ENCODE measurements at places on chromosomes 16 and 17.

- no peak for DNase-seq
Observed at GRCh38 chr17:2011411-2012371, 13.4 kb downstream of the RTN4RL1 start.

- DNase-seq, result no peak
Observed at GRCh38 chr17:82277851-82278250, 4.4 kb upstream of the CSNK1D start.

DNA sequence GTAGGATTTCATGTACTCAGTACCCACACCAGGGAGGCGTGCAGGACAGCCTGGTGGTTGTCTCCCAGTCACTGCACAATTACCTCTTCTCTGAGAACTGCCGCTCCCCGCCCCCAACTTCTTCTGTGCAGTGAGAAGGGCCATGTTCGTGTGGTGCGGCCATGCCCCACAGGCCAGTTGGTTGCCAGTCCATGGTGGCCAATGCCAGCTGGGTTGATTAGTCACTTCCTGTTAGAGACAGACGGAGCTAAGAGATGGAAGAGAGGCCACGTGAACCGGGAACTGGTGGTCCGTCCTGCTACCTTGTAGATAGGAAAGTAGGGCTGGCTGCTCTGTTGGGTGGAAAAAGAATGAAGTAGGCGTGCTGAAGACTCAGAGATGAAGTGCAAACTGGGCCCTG, 206.5 kb downstream of the ABCC12 start:
- DNase-seq, result no peak

- peak; percentile 81 for DNase-seq
Observed at GRCh38 chr16:68074850-68075555, 10.2 kb upstream of the NFATC3 start.

DNA sequence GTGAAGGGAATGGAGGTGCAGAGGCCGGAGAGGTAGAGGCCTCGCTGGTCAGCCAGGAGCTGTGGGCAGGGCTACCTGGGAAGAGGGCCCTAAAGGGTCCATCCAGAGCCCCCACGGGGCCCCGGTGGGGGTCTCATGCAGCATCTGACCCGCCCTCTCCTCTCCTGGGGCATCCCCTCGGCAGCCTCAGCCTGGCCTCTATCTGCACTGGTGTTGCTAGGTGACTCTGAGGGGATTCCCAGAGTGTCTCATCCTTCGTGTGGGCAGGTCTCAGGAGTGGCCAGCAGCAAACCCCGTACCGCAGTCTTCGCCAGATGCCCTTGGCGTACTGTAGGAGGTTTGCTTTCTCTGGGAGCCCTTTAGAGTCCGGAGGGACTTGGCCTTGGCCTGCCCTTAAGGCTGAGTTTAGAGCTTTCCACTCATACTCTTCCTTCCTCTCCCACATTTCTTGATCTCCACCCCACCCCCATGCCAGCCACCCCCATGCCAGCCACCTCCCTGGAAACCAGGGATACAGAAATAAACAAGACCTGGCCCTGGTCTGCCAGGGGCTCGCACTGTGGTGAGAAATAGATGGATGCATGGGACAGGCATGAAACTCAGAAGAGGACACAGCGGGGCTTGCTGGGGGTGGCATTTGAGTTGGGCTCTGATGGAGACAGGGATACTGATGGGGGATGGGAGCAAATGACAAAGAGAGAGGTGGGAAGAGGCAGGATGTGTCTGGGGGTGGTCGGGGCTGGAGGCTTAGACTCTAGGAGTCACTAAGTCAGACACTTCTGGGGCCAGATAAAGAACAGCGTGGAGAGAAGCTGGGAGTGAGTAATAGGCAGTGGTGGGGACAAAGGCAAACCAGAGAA, 9.9 kb downstream of the SLC5A10 start:
- DNase-seq, result no peak

GRCh38 chr16:68257906-68258800, 6.2 kb upstream of the SLC7A6 start:
- DNase-seq, result no peak

DNA sequence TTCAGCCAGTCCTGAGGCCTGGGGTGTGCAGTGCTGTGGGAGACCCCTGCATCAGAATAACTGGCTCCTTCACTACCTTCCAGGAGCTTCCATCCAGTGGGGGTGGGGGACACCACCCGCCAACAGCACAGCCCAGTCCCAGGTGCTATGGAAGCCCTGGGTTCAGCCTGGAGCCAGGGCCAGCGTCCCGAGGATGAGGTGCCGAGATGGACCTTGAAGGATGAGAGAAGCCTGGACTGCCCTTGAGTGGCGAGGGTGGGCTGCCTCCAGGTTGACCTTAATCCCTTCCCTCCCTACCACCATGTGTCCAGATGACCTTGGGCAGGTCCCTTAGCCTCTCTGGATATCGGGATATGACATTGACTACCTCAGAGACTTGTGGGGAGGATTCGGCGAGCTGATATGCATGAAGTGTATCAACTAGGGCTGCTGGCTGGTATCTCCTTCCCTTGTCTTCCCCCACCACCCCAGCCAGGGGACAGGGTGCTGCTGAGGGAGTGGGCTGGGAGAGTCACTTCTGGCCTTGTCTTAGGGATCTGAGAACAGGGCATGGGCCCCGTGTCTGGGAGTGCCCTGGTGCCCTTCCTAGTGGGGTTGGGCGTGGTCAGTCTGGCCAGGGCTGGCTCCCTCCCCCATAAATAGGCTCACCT, 14.2 kb upstream of the LASP1NB start:
- peak; percentile 62 for DNase-seq

- DNase-seq, result no peak
Observed at GRCh38 chr16:67429053-67429798, 1.7 kb upstream of the HSD11B2 start.

GRCh38 chr17:48505788-48506187, 25.0 kb downstream of the HOXB1 start:
- no peak for DNase-seq

DNA sequence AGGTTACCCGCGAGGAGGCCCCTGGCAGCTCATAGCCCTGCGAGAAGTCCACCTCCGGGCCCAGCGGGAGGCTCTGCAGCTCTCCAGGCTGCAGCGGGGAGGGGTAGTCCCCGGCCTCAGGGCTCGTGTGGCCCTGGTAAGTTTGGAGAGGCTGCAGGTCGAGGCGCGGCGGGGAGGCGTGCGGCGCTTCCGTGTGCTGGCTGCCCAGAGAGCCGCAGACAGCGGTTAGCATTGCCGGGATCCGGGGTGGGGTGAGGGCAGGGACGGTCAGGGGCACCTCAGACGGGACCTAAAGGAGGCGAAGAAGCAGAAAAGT, 2.8 kb downstream of the SP6 start:
- DNase-seq, result no peak

GRCh38 chr17:73170324-73170723, 5.5 kb downstream of the SSTR2 start:
- DNase-seq, result no peak

DNA sequence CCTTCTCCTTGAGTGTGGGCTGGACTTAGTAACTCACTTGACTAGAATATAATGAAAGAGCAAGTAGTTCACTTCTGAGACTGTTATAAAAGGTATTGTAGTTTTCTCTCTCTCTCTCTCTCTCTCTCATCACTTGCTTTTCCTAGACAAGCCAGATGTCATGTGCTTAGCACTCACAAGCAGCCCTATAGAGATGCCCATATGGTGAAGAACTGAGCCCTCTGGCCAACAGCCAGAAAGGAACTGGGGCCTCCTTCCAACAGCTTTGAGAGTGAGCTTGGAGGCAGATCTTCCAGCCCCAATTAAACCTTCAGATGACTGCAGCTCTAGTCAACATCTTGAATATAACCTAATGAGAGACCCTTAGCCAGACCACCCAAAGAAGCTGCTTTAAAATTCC, 440.5 kb downstream of the GRIN2A start:
- DNase-seq, result no peak

DNA sequence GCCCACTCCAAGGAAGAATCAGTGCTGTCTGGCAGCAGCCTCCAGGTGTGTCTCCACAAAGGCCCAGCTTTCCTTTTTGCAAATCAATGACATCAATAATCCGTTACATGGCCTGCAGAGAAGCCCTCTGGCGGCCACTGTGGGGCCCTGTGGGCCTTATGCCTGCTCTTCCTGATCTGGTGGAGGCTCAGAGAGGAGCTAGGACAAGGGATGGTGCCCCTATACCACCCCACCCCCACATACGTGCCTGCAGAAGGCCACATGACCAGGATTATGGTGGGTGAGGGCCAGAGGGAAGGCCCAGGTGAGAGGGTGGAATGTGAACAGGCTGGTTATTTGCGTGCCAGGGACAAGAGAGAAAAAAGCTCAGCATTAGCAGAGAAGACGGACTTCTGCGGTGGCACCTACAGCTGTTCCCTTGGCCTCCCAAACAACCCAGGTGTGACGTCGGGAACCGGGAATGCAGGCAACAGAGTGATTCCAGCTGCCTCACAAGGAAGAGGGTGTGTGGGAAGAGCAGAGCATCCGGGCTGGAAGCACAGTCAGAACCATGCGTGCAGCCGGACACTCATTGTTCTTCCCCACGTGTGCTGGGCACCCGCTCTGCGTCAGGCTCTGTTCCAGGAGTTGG, 22.5 kb downstream of the EIF4A3 start:
- no peak for DNase-seq

GRCh38 chr16:1362807-1363206, 11.1 kb downstream of the GNPTG start:
- no peak for DNase-seq

DNA sequence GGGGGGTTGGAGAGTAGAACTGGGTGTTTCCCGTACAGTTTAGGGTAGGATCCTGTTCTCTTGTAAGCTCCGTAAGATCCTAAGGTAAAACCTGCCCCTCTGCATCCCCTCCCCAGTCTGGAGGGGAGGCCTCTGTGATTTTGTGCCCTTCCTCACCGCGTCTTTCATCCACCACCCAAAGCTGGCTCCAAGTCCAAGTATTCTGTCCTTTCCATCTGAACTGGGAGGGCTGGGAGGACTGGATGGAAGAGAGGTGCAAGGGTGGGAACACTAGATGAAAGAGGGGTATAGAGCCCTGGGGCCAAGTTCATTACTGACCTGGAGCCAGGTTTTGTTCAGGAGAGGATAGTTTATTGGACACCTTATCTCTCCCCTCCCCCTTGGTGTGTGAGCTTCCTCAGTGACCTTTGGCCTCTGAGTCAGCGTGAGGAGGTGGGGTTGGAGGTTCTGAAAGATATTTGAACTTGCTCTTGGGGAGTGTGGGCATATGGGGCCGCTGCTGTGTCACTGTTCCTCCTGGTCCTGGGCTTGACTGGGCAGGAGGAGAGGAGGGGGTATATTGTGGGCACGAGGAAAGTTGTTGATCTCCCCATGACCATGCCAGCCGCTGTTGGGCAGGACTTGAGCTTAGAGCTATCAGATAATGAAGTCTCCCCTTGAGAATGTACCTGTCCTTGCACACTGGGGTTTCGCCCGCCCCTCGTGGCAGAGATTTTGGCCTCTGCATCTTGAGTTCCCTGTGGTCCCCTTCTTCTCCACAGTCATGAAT, 1.6 kb downstream of the LASP1 start:
- DNase-seq, result no peak

DNA sequence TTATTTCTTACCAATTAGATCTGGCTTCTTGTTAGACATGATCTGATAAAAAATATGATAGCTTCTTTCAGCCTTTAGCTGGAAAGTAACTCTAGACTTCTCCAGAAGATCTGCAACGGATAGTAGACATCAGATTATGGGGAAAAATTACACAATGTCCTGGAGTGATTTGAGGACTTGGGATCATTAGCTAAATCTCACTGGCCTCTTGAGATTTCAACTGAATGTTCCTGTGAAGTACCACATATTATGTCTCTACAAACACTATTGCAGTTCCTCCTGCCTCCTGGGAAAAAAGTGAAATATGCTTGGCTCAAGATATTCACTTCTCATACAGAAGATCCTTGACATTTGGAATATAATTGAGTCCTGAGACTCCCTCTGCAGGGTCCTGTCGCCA, 5.5 kb downstream of the MYH1 start:
- no peak for DNase-seq

DNA sequence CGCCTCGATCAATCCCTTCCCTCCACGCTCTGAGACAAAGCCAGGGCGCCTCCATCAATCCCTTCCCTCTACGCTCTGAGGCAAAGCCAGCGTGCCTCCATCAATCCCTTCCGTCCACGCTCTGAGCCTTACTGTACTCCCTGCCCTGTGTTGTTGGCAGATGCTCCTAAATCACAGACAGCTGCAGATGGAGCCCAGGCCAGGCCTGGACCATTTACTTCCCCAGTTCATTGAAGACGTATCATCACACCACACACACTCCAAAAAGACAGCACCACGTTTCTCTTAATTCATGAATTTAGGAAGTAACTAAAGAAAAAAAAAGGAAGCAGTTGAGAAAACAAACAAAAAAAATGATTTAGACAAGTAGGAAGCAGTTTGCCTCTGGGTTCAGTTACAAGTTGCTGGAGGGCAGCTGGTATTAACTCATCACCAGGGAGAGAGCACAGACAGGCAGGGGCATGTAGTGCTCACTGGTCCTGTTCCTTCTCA, 7.4 kb upstream of the CD300LD start:
- DNase-seq, result no peak

DNA sequence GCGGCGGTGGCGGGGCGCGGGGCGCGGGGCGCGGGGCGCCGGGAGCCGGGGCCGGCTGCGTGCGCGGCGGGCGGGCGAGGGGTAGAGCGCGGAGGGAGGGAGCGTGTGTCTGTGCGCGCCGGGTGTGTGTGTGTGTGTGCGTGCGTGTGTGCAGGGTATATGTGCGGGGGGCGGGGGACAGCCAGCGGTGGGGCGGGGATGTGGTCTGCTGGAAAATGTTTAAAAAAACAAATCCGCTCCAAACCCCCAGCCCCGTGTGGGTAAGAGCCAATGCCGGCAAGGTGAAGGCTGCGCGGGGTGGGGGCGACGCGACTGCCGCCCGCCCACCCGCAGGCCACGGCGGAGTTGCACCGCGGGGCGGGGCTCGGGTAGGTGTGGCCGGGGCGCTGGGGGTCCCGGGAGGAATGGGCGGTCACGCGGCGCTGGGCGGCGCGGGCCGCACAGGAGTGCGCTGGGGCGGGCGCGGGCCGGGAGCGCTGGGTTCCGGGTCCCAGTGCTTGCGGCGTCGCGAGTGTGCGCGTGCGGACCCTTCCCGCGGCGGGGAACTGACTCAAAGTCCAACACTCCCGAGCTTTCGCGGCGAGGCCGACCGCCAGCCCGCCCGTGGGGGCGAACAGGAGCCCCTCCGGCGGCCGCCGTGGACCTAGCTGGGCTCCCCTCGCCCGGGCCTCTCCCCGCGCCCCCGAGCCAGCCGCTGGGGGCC, at the start of gene CYGB:
TSS of gene CYGB (minus strand) at position 132 of the 703 bp plus-strand sequence. CDS start 167 bp downstream, outside the sequence.
- no peak for DNase-seq

GRCh38 chr17:71286625-71287024, 834.2 kb upstream of the SOX9 start:
- DNase-seq, result no peak
